NCI-H2029 treated with DMSO at 0.1 percent for 48 hours (cell line): ENCODE measurements at places on chromosomes 13 and 19.

- no peak for DNase-seq
These were observed 3.9 kb upstream of the GSK3A start for GRCh38 chr19:42246143-42246921.

DNA sequence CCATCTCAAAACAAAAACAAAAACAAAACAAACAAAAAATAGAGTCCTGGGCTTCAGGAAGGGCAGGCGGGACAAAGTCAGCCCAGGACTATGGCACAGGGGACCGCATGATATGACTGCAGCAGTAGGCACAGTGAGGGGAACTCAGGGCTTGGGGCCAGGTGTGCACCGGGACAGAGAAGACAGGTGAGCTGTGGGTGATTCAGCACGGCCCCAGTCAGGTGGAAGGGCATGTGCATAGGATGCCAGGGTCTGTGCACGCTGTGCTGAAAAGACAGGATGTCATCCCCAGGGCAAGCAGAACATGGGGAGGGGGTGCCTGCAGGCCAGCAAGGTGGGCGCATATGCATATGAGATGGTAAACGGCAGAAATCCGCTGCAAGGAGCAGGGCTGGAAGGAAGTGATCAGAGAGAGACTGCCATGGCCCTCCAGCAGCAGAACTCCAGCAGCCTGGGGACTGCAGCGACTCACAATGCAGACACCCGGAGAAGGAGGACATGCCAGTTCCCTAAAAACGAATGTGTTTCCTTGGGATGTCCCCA is 15.0 kb downstream of the EPS15L1 start:
- DNase-seq, result no peak

- DNase-seq, result no peak
These were observed 675 bp downstream of the PEG3 start for GRCh38 chr19:56839652-56840450.

GRCh38 chr13:94706101-94706842 is 6.1 kb downstream of the SOX21 start:
- no peak for DNase-seq

DNA sequence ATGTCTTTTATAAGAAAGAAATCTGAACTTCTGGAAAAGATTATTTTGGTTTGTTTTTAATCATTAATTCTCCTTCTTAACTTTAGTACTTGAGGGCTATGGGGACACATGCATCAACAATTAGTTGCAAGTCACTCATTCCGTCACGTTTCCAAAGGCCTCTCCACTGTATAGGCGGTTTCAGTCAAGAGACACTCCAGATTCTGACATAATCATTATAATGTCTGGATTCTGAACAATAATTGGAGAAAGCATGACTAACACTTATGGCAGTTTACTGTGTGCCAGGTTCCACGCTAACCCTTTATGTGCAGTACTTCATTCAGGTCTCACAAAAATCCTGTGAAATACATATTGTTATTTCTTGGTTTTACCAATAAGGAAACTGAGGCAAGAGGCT is 71.9 kb downstream of the TNFRSF19 start:
- no peak for DNase-seq
